Left renal cortex interstitium (tissue), 4 donors: ENCODE measurements at places on chromosomes 6 and 20. TPM values are rescaled to one million over a fixed set of nuclear protein-coding genes. Genes with fewer than 3 reads are reported as not detected.

Gene CTSZ
- 85.1 TPM for polyA plus RNA-seq

Gene AURKA
- 15.0 TPM for polyA plus RNA-seq

DNA sequence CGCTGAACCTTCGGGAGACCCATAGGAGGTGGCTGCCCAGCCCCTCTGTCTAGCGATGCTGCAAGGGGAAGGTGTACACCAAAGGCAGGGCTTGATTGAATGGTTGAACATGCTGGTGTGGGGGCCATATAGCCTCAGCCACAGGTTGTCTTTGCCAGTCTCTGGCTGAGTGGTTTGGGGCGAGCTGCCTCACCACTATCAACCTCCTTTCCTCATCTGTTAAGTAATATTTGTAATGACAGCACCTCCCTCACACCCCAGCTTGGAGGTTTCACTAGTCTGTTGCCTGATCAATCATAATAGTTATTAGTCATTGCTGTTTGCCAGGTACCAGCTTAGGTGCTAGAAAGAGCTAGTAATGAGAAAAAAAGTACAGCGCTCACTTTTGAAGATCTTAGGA, 11.8 kb upstream of the ZNF831 start:
- DNase-seq: no peak

DNA sequence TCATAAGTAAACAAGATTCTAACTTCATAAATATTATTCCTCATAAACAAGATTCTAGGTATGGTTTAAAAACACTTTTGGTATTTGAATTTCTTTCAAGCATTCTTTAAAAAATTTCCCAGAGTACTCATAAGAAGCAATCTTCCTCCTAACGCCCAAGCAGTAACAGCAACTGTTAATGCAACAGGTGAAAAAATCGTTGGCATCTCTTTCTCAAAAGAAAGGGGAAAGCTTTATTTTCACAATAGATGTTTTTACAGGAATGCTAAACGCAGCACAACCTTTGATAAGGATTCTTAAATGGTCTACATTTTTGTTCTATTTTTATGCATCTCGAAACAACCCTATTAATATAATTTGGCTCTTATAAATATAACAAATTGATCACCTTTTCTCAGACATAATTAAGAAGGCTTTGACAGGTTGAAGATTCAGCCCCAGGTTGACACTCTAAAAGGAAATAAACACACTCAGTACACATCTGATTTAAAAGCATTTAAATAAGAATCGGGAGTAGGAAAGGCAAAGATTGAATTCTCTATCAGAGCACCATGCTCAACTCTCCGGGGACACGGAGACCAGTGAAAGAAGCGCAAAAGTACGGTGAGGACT, 634 bp downstream of the AHI1 start:
- no peak for DNase-seq

GRCh38 chr6:5746053-5746758, 260.5 kb downstream of the NRN1 start:
- no peak for DNase-seq

GRCh38 chr20:43191143-43191542, 1.4 kb upstream of the PTPRT start:
- DNase-seq: no peak

GRCh38 chr6:64280569-64280968, 645.0 kb downstream of the PHF3 start:
- DNase-seq: no peak

DNA sequence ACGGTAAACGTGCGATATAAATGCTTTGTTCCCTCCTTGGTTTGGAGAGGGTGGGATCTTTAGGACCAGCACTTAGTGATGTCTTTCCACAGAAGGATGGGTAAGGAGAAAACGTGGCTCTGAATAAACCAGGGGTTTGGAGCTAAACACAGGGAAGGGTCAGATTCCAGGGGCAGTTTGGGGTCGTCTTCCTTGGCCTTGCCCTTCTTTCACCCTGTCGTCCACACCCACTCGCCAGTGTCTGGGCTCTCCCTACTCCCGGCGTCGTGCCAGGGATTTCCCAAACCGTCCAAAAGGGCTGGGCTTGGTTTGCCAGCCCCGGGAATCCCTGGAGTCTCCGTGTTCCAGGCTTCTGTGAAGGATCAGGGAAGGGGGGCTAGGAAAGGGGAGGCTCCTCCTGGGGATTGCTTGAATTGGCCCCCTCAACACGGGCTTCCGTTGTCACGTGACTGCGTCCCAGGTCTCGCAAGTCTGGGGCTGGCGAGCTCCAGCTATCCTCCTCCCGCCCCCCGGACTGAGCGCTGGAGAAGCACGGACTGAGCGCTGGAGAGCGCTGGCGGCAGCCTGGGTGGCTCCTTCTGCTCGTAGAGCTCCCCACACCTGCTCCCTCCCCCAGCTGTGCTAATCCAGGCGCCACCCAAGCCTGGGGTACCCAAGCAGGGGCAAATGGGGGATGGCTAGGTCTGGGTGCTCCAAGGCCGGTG, 9.4 kb upstream of the ARMC12 start:
- DNase-seq: peak; percentile 65

- DNase-seq: no peak
Measured at GRCh38 chr6:151757506-151757955, 50.0 kb upstream of the ESR1 start.

DNA sequence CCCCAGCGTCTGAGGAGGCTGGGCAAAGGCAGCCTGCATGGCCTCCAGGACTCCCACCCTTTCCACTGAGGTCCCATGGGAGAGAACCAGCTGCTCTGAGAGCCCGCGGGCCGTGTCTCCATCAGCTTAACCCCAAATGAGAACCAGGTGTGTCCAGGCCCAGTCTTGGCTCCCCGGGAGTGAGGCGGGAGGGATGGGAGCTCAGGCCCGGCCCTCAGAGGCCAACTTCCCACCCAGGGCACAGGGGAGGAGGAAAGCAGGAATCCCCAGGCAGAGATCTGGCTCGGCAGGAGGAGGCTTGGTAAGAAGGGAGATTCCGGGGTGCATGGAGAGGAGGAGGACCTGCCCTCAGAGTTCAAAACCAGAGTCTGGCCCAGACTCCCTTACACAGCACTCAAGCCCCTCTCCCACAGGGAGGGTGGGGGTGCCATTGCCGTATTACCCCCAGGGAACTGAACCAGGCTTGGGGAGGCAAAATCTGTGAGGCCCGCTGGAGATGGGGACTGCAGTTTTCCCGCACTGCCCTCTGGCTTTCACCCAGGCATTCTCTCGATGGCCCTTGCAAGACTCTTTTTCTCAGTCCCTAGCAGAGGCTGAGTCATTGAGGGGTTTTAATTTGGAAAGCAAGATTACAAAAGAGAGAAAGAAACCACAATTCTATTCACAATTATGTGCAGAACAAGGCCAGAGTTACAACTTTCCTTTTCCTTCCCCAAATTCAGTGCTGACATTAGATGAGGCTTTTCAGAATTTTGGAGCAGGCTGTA, 17.1 kb downstream of the FOXF2 start:
- no peak for DNase-seq

DNA sequence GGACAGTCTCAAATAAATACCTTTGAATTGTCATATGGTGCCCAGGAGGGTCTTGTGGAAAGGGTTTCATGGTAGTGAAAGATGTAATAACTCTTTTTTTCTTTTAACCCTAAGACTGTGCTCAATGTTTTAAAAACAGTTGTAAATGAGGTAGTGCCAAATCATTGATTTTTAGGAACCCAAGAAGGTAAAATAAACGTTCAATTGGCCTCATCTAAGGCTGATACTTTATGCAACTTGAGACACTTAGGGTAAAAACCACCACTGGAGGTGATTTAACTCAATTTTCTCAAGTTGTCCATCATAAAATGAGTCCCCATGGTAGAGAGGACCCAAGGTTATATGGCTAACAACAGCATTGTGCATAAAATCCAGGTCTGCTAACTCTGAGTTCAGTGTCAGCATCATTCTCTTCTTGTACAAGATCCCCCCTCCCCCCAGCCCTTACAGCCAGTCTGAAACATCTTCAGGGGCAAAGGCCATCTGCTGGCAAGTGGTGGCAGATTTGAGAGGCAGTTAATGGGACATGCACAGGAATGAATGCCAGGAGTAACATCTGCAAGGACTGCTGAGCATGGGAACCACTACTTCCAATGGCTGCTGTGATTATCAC, 244.4 kb downstream of the GMPR start:
- DNase-seq: no peak

DNA sequence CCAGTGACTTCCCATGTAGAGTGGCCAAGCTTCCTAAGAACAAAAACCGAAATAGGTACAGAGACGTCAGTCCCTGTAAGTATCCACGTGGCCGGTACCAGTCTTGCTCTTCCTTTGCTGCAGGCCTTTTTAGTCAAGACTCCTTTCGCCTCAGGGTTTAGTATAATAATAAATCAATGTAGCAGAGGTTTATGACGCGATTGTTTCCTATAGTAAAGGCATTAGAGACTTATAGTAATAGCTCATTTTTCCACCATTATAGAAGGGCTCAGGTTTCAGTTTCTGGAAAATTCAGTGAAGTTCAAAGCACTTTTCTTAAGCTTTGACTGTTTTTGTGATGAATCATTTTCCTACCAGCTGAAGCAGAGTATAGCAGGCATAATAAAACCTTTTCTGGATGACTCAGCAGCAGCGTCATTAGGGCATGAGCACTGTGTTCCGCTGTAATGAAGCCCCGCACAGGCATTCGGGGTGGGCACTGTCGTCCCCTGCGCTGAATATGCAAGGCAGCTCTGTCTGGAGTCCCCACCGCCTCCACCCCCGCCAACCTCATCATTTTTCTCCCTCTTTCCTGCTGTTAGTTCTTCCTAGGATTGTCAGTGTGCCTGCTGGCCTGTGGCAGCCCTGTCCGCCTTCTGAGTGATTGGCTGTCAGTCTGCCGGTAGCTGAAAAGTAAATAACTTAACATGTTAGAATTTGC, 51.3 kb downstream of the PTPN1 start:
- no peak for DNase-seq

GRCh38 chr6:134746140-134746539, 203.8 kb downstream of the ALDH8A1 start:
- DNase-seq: no peak

- DNase-seq: no peak
Measured at GRCh38 chr6:109794201-109794923, 103.3 kb downstream of the FIG4 start.

- no peak for DNase-seq
Measured at GRCh38 chr6:161011492-161012480, 20.2 kb downstream of the MAP3K4 start.
